ENCODE measurements at places on chromosomes 5 and 9.

GRCh38 chr5:130526708-130527107, 622.4 kb downstream of the CHSY3 start:
- DNase-seq = peak; percentile 64

DNA sequence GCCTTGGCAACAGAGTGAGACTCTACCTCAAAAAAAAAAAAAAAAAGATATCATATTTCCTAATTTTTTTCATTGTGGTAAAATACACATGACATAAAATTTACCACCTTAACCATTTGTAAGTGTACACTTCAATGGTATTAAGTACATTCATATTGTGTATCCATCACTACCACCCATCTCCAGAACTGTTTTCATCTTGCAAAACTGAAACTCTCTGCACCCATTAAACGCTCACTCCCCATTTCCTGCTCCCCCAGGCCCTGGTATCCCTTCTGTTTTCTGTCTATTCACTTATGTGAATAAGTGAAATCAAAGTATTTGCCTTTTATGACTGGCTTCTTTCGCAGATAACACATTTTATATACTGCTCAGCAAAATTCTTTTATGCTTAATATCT, 12.8 kb downstream of the LRRC8A start:
- DNase-seq = no peak

DNA sequence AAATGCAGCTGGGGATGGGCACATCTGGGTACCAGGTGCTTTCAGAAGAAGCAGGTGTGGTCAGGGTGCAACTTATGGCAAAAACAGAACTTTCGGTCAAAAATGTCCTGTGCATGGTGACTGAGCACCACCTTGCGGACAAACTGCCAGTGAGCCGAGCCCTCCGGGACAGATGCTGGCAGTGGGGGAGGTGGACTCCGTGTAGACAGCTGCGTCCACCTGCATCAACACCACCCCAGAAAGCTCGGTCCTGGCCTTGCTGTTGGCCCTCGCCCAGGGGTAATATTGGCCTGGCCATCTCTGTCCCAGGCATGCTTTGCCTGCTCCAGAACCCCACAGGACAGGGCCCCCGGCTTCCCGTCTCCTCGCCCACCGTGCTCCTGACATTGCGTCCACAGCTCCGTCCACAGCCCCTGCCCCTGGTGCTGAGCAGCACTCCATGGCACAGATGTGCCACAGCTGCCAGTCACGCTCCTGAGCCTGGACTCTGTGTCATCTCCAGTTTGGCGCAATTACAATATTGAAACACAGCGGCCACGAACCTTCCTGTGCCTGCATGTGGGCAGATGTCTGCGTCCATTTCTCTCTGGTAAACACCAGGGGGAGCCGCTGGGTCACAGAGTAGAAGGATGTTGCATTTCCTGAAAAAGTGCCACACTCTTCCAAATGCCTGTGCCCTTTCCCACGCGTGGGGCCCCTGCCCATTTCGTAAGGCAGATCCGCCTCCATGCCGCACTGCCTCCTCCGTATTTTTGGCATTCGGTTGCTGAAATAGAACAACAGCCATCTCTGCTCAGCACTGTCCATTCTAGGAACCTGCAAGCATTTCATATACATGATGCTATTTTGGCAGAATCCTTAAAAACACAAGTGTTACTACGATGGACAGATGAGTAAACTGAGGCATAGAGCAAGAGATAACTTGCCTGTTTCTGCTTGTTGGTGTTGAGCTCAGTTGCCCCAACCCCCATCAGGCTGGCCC, 33.4 kb upstream of the SLC6A19 start:
- DNase-seq = peak; percentile 62

DNA sequence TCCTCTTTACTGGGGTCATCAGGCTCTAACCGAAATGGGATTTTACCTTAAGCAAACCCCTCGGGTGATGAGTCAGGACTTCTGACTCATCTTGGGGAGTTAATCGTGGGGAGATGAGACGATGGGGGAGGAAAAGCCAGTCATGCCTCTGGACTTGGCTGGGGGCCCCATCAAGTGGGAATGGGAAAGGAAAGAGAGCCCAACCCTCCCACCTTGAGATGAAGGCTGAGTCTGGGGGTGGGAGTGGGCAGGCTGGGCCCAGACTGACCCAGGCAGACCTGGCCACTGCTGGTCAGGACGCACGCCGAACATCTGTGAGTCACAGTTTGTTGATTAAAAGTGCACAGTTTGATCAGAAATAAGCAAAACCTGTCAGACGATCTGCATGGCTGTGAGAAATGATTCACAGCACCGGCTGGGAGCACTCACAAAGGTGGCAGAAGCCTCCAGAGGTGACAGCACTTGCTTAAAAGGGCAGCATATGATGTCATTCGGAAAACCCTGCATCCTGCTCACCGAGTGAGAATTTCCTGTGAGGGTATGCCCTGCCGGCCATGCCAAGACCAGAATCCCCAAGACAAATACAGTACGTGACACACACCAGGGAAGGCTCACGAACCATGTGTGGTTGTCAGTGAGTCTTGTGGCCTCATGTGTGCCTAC, 50.0 kb upstream of the SLC25A51 start:
- peak; percentile 96 for DNase-seq

- DNase-seq = no peak
Observed at GRCh38 chr9:137705906-137706305, 87.1 kb downstream of the EHMT1 start.

GRCh38 chr9:138052635-138053320, 175.2 kb downstream of the CACNA1B start:
- no peak for DNase-seq

DNA sequence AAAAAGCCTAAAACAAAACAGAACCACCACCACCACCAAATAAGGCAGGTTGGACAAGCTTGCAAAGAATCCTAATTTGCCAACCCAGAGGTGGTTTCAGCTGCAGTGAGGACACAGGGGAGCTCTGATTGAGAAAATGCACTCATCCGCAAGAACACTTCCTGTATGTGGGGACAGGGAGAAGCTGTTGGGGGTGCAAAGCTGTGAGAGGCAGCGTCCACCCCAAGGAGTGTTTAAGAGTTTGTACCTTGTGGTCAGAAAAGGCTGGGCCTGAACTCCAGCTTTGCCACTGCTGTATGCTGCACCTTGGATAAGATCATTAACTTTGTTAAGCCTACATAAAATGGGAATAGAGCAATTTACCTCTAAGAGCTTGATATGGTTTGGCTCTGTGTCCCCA, 511.7 kb downstream of the BNC2 start:
- no peak for DNase-seq

GRCh38 chr5:2196416-2196815, 313.7 kb upstream of the IRX4 start:
- no peak for DNase-seq

GRCh38 chr5:150510460-150511263, 2.7 kb downstream of the NDST1 start:
- no peak for DNase-seq
